ENCODE measurements at places on chromosomes 1 and 21.

GRCh38 chr21:41164052-41164451 is 3.9 kb upstream of the BACE2 start:
- no peak for DNase-seq

DNA sequence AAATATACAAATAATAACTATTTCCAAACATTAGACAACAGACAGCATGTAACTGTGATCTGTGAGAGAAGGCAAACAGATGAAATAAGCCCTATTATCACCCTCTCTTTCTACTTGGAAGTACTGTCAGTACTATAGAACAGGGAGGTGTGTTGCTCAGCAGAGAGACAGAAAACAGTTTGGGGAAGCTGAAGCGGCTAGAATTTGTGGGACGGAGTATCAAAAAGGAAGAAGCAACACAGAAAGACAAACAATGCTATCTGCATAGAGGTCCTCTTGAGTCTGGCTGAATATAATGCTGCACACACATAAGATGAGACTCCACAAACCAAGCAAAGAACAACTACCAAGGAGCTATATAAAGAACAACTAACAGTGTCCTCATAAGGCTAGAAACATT is 59.4 kb downstream of the ZZZ3 start:
- DNase-seq = no peak

- DNase-seq = no peak
Observed at GRCh38 chr1:228898582-228898992, 163.3 kb downstream of the RHOU start.

- DNase-seq = no peak
Observed at GRCh38 chr1:19178734-19179398, 31.2 kb downstream of the UBR4 start.

- DNase-seq = no peak
Observed at GRCh38 chr1:246199086-246199645, 307.9 kb downstream of the SMYD3 start.

Data from stimulated activated CD8-positive, alpha-beta memory T cell treated with anti-CD3 and anti-CD28 coated beads, Interleukin-2, amount 100 ng/mL, for 48 hours (primary cell).